Activated naive CD8-positive, alpha-beta T cell treated with anti-CD3 and anti-CD28 coated beads, Interleukin-2, amount 50 U/mL, for 24 hours (primary cell): ENCODE measurements at places on chromosomes 2 and 18.

GRCh38 chr2:15560140-15560987 lies 770 bp downstream of the NBAS start:
- DNase-seq: peak; percentile 15

- no peak for DNase-seq
These were observed 3.5 kb downstream of the OSBPL6 start for GRCh38 chr2:178197791-178198190.

GRCh38 chr2:31505111-31505510 lies 75.6 kb downstream of the SRD5A2 start:
- DNase-seq: no peak

DNA sequence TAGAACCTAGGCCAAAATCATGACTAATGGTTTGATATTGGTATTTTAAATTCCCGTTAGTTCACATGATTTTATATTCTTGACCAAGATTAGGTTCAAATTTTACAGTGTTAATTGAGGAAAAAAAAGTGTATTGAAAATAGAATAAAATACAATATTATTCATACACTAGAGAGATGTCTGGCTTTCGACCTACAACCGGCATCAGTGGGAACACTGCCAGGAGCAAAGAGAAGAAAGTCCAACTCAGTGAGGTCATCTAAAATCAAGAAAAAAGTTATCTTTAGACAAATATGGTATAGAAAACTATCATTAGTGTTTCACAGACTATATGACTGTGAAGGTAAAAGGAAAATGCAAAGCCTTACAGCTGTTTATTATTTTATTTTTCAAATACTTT lies 81.5 kb downstream of the PIGN start:
- DNase-seq: no peak

DNA sequence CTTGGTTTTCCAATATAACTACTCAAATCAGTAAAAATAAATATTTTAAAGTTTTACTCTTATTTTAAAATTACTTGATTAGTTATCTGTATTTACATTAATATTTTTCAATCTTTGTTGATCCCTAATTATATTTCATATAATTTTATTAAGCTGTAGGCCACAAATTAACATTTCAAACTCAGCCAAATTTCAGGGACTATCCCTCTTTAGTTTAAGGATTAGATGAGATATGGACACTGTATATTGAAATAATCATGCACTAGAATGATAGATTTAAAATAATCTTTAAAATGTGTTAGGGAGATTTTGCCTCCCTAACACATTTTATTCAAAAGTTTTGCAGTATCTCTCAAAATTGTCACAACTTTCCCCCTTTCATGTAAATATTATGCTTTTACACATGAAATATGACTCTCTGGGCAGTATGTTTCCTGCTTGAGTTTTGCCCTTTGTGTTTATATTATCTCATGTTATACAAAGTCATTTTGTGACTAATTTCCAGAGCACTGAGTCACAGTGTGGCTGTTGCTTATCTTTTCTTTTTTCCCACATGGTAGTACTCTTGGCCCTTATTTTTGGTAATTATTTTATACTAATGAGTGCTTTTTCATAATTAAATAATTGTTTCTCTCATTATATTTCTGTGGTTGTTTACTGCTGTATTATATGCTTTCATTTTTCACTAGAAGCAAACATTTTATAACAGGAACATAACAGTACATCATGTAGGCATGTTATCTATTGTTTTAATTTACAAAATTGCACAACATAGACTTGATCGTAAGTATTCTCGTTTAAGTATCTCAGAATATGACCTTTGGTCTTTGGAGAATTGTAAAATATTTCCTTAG lies 1.2 kb downstream of the TFPI start:
- no peak for DNase-seq

DNA sequence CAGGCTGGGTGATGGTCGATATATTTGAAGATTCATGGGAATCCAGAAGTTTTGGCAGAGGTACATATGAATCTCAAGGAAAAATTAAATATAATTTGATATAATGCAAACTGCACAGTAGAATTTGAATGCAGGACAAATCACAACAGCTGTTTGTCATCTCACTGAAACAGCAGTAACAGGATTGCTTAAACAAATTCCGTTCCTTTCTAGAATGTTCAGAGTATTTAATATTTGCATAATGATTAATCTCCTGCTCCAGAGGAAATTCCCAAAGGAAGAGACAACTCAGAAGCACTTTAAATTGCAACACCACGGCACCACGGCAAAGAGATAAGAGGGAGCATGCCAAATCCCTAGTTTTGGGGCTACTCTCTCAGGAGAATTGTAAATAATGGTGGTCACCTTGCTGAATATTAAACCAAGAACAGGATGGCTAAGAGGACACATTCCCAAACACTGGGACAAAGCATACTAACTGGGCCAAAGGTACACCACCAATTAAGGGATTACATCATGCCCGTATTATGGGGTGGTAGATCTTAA lies 67.8 kb upstream of the MAP4K3 start:
- DNase-seq: no peak

GRCh38 chr18:750456-750855 lies 38.0 kb upstream of the ENOSF1 start:
- no peak for DNase-seq

DNA sequence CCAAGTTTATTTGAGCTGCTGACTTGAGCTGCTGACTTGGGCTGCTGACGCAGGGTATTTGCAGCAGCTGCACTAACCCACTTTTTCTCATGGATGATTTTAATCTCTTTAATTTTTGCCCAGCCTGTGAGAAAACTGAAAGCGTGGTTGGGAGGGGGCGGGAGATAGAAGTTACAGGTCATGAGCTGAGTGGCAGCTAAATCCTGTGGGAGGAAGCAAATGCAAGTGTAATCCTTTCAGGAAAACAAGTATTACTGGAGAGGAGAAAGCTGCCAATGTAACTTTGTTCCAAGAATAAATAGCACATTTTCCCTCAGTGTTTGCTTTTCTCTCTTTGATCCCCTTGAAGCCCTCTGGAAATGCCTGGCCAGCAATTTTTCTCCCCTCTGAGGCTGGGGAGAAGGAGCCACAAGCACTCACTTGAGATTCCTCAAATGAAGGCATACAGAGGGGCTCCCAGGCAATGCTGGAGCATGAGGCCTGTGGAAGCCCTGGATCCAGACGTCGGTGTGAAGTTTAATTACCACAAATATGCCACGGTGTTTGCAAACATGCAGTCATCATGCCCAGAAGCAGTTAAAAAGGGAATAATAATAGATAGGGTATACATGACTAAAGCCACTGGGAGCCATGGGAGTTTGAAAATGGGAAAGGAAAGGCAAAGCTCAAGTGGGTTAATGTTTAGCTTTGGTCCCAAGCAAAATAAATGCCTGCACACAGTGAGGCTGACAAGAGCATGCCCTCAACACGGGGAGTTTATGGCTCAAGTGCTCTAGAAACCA lies 10.4 kb upstream of the EVA1A start:
- DNase-seq: no peak

GRCh38 chr18:45802814-45803492 lies 22.5 kb upstream of the SIGLEC15 start:
- DNase-seq: peak; percentile 13

DNA sequence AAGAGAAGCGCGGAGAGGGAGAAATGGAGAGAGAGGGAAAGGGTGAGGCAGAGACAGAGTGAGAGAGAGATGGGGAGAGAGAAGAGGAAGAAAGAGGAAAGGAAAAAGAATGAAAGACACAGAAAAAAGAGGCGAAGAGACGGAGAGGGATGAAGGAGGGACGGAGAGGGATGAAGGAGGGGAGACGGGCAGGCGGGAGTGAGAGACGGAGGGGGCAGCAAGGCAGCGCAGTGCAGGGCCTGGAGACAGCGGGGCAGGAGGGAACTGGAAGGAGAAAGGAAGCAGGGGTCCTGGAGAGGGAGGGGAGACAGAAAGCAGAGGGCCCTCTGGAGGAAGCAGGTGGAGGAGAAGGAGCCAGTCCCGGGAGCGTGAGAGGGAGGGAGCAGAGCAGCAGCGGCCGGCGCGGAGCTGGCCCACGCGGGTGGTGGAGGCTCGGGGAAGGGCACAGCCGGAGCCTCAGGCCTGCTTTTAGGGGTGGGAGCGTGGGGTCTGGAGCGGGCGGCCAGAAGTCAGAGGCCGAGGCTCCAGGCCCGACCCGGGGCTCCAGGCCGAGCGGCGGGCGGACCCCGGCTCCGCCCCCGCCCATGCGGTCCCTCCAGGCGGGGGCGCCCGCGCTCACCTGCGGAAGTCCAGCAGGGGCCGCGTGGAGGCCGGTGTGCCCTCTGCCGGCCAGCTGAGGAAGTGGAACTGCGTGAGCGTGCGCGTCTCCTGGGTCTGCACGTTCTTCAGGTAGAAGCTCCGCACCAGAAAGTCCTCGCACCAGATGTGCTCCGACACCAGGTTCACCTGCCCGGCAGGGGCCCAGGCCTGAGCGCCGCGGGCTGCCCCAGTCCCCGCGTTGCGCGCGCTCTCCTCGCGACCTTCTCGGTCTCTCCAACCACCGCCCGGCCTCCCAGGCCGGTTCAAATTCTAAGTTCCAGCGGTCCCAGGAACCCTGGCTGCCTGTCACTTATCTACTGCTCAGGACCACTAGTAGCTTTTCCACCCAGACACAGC lies 14.5 kb downstream of the PTPRN start:
- DNase-seq: peak; percentile 93

GRCh38 chr2:36701391-36701795 lies 4.9 kb downstream of the VIT start:
- no peak for DNase-seq

DNA sequence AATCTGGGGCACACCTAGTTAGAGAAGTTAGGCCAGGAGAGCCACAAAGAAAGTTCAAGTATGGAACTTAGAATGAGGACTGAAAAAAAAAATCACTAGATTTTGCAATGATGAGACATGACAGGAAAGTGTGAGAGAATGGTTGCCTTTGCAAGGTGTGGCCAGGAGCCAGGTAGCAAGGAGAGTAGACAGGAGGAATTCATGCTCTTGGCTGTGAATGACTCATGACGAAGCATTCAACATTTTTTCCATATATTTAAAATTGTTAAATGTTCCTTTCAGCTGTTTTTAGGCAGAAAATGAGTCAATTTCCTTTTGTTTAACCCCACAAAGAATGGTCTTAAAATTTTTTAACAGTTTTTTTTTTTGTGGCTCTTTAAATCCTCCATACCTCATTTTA lies 636.9 kb downstream of the PLCL1 start:
- DNase-seq: no peak

- DNase-seq: no peak
These were observed 15.3 kb downstream of the LAPTM4A start for GRCh38 chr2:20035955-20036666.

GRCh38 chr2:104177179-104177578 lies 676.7 kb upstream of the POU3F3 start:
- DNase-seq: no peak

GRCh38 chr2:176098366-176099158 lies 1.0 kb upstream of the HOXD12 start:
- no peak for DNase-seq

DNA sequence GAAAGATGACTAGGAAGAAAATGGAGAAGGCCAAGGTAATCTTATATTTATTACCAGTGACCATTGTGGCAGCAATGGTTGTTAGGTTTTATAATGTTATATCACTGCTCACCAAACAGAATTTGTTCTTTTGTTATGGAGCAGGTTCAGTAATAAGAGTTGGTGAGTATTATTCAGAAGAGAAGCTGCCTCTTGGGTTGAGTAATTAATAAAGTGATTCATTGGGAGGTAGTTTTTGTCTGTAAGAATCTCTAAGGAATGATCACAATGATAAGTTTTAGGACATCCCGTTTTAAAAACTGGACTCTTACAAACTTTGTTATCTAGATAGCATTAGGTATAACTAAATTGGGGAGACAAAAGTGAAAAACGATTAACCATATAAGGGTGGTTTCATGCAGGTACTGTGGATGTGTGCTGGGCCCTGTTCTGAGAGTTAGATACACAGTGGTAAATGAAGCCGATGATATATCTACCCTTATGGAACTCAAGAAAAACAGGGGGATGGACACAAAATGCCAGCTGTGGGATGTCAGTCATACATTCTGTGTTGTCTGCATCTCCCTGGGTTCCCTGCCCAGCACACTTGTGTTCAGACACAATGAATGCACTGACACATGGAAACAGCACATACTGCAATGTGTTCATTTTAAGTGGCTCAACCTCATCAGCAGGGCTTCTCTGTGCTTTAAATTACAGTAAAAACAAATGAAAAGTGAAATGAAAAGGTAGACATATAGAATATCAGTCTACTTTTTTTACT lies 7.5 kb downstream of the MAP4K4 start:
- no peak for DNase-seq

DNA sequence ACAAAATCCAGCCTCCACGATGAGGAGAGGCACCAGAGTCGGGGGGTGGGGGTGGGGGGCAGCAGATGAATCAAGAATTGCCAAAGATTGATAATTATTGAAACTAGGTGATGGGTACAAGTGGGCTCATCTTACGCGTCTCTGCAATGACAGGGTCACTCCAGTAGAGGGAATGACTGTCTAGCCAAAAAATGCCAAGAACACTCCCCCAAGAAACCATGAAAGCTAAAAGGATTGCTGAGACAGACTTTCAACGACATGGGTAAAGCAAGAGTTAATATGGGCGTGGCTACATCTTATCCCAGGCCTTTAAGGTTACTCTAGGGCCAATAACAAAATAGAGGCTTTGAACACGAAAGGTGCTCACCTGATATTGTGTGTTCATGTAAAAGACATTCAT lies 86.5 kb downstream of the STK39 start:
- no peak for DNase-seq

- DNase-seq: no peak
These were observed 29.1 kb downstream of the CPO start for GRCh38 chr2:206968134-206969086.

DNA sequence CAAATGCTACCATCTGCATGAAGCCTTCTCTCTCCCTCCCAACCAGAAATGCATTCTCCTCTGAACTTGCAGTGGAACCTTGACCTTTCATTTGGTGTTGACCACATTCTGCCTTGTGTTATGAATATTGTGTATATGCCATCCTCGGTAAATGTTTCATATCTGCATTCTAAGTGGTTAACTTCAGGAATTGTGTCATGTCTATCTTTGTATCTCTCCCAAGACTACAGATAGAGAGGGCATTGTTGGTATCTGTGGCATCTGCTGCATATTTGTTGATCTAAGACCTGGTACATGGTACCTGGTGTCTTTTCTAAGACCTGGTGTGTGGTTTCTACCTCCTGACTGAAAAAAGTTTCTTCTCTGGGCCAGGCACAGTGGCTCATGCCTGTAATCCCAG lies 34.0 kb downstream of the CASP10 start:
- no peak for DNase-seq

GRCh38 chr2:188292348-188293239 lies 920 bp downstream of the GULP1 start:
- DNase-seq: no peak
